ENCODE measurements at places on chromosomes 11 and 22.

GRCh38 chr11:88448131-88448670, 110.7 kb upstream of the CTSC start:
- no peak for DNase-seq

DNA sequence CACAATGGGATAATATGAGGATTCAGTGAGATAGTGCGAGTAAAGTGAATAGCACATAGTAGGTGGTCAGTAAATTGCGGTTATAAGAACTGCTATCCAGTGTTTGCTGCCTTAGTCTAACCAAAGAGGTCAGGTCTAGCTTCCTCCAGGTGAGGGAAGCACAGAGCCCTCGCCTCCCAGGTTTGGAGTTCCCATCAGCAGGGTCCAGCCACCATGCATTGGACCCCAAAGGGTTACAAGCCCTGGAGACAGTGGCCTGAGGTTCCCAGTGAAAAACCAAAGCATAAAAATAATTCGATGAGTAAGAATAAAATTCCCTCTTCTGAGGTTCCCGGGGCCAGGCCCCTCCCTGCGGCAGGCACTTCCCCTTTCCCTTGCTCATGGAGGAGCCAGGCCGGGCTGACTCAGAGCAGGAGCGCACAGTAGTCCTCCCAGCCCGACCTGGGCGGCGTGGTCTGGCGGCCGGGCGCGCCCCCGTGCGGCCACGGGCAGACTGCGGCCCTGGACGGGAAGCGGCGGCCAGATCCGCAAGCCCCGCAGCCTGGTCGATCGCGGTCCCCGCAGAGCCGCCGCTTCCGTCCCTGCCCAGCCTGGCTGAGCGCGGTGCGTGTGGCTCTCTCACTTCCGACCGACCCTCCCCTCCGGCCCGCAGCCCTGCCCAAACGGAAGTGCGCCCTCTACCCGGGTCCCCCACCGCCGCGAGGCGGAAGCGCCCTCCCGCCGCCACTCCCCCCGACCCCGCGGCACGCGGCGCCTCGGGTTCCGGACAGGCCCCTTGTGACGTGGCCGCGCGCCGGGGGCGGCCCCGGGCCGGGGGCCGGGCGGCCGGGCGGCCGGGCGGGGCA, at the start of gene SLC39A13:
Gene SLC39A13 (plus strand): TSS at position 845 of the 845 bp plus-strand sequence. CDS start 1,505 bp downstream, outside the sequence.
- DNase-seq, result peak; percentile 97

GRCh38 chr11:110242746-110243145, 53.7 kb downstream of the RDX start:
- DNase-seq, result no peak

GRCh38 chr11:106172386-106172991, 95.0 kb downstream of the AASDHPPT start:
- DNase-seq, result no peak

GRCh38 chr22:40400159-40400558, 29.8 kb downstream of the SGSM3 start:
- DNase-seq, result peak; percentile 75

GRCh38 chr11:119350302-119350701, 3.8 kb upstream of the MFRP start:
- no peak for DNase-seq

GRCh38 chr22:43007519-43008102, 7.3 kb downstream of the PACSIN2 start:
- peak; percentile 40 for DNase-seq

DNA sequence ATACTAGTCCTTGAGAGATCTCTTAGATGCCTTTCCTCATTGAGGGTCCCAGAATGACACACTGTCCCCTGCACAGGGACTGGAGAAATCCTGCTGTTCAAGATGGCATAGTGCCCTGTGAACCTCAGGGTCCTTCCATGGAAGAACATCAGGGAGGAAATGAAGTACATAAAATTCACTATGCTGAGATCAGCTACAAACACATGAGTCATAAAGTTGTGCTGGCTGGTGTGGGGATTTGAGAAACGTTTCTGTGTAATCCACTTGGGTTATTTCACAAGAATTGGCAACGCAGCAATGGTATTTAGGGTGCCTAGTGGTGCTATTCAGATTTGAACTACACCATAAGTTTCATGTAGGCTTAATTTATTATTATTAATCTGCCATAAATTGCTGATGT, 174.4 kb downstream of the MAML2 start:
- DNase-seq, result no peak

DNA sequence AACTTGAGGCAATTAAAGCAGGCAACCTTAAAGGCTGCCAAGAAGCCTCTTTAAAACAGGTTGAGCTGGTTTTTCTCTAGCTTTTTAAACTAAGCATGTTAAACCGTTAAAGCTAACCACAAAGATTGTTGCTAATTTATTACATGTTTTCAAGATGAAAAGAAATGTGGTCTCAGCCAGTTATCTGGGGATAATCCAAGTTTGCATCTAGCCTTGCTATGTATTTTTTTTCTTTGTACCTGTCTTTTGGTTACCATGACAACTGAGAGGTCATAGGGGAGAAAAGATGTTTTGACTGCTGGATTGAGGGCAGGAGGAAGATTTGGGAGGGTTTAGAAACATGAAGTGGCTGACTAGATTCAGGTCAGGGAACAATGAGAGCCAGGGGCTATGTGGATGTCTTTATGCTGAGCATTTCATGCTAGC, 19.2 kb upstream of the PGM2L1 start:
- no peak for DNase-seq

GRCh38 chr11:50044647-50045046, 12.0 kb downstream of the OR4C45 start:
- DNase-seq, result no peak

DNA sequence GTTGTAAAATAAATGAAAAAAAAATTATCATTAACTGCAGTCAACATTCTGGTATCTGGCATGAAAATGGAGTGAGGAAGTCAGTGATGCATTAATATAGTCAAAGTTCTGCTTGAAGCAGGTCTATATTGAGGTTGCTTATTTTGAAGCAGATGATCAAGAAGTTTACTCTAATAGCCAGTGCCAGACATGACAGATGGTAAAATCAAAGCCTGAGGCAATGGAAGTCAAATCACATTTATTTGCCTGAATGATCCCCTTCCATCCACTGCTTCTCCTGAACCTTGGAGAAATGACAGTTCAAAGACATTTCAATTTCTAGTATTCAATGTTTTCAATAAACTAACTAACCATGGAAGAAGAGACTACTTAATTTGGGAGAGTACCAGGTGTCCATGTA, 430.0 kb downstream of the FAM181B start:
- no peak for DNase-seq

DNA sequence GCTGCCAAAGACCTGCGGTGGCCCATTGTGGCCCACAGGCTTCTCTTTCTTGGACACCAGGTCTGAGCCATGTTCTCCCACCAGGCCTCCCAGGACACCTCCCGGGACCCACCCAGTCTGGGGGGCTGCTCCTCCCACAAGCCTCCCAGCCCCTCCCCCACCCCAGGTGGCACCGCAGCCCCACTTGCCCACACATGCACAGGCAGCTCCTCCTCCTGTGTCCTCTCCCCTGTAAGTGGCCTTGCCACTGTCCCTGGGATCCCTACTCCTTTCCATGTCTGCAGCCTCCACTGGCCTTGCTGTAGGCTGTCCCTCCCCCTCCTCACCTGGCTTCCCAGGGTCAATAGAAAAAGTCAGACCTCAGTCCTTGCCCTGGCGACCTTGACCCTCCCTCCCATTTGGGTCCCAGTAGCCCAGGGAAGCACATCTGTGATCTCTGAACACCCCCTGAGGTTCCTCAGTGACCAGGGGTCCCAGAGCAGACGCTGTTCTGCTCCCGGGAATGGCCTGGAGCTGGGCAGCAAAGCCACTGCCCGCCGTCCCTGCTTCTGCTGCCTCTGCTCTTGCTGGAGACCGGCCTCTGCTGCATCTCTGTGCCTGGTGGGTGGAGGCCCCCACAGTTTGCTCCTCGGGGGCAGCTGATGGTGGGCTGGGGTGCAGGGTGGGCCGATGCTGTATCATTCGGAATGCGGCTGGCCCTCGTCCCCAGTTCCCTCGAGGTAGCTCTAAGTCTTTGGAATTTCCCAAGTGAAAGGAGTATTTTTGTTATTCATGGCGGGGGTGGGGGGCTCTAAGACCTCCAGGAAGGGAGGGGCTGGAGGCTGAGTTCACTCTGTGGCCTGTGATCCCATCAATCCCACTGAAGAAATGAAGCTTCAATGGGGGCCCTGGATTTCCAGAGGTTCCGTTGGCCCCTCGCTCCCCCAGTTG, 43.6 kb downstream of the ARHGAP8 start:
- DNase-seq, result no peak

DNA sequence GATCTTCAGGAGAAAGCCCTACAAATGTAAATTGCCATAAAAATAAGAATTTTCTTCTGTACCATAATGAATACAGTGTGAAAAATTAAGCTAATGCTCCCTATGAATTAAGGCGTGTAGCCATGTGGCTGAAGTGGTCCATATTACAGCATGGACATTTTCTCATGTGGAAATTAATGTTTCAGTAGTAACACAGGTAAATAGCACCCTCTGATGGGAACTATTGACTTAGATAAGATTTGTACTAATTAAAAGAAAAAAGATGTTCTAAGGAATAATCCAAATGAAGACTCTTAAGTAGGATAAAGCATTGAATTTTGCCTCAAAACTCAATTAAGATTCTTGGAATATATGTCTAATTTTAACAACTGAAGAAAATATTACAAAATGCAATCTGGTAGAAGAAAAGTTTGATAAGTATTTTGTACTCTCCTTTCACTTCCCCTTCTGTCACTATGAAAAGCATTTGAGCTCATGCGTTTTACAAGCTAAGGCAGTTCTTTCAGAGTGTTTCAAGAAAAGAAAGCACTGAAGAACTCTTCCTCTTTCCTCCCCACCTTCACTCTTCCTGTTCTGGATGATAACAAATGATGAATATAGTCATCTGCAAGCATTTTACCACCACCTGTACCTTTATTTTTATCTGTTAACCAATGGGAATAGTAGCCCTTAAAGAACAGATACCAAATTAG, 9.9 kb upstream of the OR8D2 start:
- DNase-seq, result no peak

DNA sequence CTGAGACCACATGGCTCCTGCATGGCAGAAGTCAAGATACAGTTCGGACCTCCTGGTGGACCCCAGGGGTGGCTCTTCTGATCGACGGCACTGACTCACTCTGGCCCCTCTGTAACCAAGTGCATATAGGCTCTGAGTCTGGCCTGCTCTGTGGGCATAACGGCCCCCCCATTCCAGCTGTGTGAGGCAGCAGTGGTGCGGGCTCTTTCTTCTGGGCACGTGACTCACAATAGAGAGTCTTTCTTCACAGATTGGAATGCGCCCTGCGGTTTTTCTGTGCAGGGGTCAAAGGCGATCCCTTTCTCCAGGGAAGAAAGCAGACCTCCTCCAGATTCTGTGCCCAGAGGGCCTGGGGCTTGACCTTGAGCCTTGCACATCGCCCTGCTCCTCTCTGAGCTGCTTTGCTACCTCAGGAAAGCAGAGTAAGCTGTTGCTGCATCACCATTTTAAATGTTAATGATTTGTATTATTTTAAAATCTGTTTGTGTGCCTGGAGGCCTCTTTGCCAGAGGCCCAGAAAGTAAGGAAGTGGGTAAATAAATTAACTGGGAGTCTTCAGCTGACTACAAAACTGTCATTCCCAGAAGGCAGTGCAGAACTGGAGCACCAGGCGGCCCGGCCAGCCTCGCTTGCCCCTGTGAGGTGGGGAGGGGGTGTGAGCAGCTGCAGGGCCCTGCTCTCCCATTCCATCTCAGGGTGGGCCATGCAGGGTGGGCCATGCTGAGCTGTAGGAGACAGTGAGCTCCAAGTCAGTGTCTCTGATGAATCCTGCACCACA, 199.0 kb downstream of the GRIK4 start:
- no peak for DNase-seq

DNA sequence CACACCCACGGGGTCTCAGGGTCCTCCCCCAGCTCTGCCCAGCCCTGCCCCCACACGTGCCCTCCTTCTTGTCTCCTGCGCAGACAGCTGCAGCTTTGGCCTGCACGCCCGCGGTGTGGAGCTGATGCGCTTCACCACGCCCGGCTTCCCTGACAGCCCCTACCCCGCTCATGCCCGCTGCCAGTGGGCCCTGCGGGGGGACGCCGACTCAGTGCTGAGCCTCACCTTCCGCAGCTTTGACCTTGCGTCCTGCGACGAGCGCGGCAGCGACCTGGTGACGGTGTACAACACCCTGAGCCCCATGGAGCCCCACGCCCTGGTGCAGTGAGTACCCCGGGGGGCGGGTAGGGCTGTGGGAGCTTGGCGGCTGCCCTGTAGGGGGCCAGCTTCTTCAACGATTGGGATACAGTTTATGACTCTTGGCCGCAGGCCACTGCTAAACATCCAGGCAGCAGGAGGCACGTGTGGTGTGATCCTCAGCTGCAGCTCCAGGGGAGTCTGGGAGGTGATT, 30.8 kb downstream of the ST14 start:
- DNase-seq, result no peak

GRCh38 chr11:14306481-14306880, 52.5 kb downstream of the RRAS2 start:
- no peak for DNase-seq

DNA sequence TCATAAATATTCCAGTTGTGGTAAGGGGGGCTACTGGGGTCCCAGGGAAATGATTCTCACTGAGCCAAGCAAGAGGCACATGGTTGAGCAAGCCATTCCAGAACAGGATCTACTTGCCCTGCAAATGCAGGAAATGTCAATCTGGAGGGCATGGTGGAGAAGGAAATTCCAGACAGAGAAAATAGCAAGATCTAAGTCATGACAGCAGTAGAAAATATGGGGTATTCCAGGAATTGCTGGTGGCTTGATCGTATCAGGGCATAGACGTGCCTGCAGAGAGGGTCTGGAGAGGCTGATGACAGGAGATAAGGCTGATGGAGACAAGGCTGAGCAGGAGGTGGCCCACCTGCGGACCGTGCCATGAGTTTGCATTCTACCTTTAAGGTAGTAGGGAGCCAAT, 566.3 kb upstream of the CADM1 start:
- DNase-seq, result no peak

- DNase-seq, result peak; percentile 80
Measured at GRCh38 chr11:32374261-32374711, 61.1 kb downstream of the WT1 start.

GRCh38 chr22:50027639-50028537, 15.3 kb upstream of the IL17REL start:
- no peak for DNase-seq

- DNase-seq, result no peak
Measured at GRCh38 chr11:89267660-89268302, 90.1 kb downstream of the TYR start.

GRCh38 chr11:84947970-84948580, 679.1 kb downstream of the DLG2 start:
- no peak for DNase-seq

GRCh38 chr11:10680956-10681487, 12.5 kb downstream of the IRAG1 start:
- no peak for DNase-seq

DNA sequence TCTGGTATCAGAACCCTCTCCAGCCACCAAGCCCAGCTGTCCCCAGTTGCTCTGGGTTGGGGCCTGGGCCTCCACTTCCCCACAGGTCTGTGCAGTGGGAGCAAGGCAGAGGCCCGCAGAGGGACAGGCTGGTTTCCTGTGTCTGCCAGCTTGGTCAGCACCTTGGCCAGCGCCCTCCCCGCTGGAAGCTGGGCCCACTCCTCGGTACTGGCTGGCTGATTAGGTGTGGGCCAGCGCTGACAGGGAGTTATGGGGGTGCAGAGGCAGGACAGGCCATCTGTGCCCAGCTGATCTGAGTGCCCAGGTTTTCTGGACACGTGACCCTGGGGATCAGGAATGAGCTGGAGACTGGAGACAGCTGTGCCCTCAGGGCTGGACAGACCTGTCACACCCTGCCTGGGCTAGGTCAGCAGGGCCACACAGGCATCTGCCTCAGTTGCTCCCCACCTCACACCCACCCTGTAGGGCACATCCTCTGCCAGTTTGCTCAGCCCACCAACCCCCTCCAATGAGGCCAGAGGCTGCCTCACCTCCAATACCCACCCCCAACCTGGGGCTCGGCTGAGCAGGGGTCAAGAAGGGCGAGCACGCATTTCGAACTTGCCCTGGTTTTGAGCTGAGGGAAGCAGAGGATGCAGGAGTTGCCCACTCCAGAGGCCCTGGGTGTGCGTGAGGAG, 175.3 kb downstream of the IGLL1 start:
- no peak for DNase-seq
